ENCODE measurements at places on chromosomes 12 and 14.

- no peak for DNase-seq
These were observed 7.7 kb downstream of the SSH1 start for GRCh38 chr12:108849660-108850059.

GRCh38 chr12:66065641-66066136, 64.9 kb downstream of the LLPH start:
- no peak for DNase-seq

DNA sequence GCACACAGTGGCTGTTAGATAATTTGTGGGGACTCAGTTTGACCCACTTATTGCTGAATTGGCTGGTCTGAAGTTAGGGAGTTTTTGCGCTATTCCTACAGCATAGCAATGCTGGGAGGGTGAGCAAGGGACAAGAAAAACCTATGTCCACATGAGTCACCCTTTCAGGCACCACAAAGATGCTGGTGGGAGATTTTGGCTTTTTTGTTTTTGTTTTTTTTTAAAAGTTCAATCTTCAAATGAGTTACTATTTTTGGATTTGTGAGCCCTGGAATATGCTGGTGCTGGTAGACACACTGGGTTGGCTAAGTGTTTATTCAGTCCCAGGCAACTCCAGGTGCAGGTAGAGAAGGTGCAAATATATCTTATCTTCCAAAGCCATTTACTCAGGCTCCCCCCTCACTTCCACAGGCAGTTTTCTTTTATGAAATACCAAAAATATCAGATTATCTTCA, 143.4 kb downstream of the BTG1 start:
- DNase-seq = no peak

GRCh38 chr14:94129758-94130414, 482 bp upstream of the IFI27L2 start:
- peak; percentile 47 for DNase-seq

DNA sequence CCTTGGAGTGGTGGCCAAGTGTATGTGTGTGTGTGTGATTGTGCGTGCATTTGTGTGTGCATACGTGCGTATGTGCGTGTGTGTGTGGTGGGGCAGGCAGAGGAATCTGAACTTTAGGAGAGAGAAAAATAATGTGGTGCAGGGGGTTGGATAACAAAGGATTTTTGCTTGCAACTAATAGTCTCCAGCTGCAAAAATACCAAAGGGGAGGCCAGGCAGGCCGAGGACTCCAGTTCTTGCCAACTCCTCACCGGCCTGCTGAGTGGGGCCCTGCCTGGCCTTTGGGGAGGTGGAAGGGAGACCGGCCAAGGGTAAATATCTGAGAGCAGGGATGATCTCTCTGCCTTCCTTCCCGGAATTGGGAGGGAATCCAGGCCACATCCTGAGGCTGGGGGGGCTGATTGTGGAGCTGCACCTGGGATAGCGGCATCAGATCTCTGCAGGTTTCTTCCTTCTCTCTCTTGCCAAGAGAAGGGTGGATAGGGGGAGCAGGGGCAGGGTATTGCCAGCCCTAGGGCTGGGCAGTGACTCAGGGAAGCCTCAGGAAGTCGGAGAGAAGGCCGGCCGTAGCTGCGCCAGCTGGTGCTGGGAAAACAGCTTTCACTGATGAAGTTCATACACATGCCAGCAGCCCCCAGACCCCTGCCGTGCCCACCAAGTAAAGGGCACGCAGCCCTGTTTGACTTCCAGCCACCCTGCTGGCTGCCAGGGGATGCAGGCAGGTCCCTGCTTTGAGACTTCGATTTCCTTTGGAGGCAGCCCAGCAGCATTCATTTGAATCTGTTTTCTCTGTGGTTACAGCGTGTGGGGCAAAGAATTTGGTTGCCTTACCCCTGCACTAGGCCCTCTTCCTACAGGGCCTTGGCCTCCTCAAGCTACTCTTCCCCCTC, 4.6 kb upstream of the LRP1-AS start:
- no peak for DNase-seq

GRCh38 chr14:87667659-87668058, 325.3 kb downstream of the GALC start:
- DNase-seq = no peak

- no peak for DNase-seq
These were observed 14.1 kb upstream of the EVL start for GRCh38 chr14:100051103-100051502.

DNA sequence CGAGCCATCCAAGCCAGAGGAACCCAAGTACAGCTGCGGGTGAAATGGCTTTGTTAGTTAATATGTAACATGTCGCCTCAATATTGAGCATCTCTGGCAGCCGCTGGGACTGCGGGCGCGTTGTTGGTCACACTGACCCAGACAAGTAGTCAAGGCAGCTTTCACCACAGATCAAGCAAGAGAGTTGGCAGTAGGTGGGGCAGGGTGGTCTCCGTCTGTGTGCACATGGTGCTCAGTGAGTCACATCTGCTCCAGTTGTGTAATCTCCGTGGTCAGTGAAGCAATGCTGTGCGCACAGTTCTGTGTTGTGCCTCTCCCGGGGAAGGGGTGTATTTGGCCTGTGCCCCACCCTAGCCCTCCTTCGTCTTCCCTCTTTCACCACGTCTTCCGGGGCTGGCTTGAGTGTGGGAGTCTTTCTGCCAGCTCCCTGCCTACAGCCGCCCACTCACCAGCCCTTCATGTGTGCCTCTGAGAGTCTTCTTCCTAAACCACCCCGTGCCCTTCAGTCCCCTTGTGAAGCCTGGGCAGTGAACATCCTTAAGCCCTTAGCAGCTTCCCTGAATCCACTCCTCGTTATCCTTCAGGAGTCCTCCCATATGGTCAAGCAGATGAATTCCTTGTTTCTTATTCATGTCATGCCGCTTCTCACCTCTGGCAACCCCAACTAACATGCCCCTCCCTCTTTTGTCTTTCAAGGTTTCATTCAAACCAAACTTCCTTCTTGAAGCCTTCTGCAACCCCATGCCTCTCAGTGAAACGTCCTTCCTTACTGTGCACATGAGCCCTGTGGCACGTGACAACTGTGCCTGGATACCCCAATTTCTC, 242.1 kb downstream of the CACNA1C start:
- peak; percentile 31 for DNase-seq

DNA sequence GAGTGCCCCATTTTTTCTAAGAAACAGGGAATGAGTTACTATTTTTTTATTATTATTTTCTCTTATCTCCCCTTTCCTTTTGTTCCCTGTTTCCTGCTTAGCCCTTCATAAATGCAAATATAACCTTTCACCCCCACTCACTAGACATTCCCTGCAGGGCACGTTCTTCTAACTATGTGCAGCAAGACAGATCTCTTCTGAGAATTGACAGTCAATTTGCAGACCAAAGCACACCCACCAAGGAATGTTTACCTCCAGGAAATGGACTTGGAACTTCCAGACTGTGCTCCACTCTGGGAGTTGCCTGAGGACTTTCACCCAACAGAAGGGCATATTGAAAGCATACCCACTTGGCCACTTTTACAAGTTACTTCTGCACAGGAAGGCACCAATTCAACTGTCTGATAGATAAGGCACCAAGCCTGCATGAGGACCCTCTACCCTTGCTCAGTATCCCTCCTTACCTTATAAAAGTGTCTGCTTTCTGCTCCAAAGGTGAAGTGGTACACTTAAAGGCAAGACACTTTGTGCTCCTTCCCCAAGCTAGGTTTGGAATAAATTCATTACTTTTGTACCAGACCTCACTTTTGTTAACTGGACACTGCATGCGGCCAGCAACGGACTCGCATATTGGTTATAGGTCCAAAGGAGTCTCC, 6.5 kb downstream of the TAS2R19 start:
- DNase-seq = no peak

DNA sequence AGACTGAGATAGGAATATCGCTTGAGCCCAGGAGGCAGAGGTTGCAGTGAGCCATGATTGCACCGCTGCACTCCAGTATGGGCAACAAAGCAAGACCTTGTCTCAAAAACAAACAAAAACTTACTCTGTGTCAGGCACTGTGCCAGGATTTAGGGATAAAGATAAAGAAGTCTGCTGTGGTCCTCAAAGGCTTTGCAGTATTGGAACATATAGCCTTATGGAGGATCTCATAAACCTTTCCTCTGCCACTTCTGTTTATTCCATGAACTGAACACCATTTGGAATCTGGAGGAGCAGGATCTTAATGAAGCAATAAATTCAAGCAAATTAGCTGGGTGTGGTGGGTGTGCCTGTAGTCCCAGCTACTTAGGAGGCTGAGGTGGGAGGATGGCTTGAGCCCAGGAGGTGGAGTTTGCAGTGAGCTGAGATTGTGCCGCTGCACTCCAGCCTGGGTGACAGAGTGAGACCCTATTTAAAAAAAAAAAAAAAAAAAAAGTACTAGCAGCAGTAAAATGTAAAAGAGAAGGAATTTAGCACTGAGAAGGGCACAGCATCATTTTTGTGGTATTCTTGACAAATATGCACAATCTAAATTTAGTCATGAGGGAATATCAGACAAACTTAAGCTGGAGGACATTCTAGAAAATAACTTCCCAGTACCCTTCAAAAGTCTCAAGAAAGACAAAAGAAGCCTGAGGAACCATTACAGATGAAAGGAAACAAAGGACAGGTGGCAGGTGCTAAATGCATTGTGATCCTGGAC, 27.1 kb downstream of the BMAL2 start:
- no peak for DNase-seq

DNA sequence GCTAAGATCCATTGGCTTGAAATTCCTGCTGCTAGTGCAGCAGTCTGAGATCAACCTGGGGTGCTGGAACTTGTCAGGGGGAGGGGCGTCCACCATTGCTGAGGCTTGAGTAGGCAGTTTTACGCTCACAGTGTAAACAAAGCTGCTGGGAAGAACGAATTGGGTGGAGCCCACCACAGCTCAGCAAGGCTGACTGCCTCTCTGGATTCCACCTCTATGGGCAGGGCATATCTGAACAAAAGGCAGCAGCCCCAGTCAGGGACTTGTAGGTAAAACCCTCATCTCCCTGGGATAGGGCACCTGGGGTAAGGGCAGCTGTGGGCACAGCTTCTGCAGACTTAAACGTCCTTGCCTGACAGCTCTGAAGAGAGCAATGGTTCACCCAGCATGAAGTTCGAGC, 191.7 kb downstream of the ALG10B start:
- DNase-seq = no peak

- peak; percentile 68 for DNase-seq
These were observed 237.6 kb downstream of the SLC41A2 start for GRCh38 chr12:104720339-104721038.

DNA sequence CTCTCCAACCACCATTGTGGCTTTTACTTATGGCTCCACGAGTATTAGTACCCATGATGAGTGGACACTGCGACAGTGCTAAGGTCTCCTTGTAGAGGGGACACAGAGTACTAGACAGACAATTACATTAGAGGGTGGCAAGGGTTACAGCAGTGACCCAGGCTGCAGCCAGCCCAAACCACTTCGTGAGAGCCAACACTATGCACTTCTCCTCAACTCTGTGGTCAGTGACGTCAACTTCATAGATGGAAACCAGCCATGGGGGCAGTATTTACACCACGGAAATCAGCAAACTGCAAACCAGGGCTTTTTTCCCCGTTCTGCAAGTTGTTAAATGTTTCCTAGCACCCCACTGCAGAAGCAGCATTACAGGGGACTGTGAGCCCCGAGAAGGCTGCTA, 61.6 kb upstream of the ZFP36L1 start:
- DNase-seq = no peak

GRCh38 chr14:60323199-60323896, 74.3 kb downstream of the PPM1A start:
- no peak for DNase-seq

GRCh38 chr14:106556665-106557289, 1030.4 kb downstream of the TMEM121 start:
- DNase-seq = peak; percentile 94

DNA sequence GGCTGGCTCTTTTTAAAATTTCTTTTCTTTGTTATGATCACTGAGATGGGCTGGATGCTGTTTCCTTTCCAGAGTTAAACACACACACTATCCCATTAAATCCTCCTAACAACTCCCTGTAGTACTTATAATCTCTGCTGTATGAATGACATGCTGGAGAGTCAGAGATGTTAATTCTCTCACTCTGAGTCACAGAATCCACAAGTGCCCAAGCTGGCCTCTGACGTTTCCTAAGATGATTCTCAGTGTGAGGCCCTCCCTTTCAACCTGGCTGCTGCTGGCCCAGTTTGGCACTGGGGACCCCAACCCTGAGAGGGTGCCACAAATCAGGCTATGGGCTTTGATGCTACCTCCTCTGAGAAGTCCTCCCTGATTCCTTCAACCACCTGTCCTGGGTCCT, 5.4 kb downstream of the NOS1 start:
- DNase-seq = no peak

DNA sequence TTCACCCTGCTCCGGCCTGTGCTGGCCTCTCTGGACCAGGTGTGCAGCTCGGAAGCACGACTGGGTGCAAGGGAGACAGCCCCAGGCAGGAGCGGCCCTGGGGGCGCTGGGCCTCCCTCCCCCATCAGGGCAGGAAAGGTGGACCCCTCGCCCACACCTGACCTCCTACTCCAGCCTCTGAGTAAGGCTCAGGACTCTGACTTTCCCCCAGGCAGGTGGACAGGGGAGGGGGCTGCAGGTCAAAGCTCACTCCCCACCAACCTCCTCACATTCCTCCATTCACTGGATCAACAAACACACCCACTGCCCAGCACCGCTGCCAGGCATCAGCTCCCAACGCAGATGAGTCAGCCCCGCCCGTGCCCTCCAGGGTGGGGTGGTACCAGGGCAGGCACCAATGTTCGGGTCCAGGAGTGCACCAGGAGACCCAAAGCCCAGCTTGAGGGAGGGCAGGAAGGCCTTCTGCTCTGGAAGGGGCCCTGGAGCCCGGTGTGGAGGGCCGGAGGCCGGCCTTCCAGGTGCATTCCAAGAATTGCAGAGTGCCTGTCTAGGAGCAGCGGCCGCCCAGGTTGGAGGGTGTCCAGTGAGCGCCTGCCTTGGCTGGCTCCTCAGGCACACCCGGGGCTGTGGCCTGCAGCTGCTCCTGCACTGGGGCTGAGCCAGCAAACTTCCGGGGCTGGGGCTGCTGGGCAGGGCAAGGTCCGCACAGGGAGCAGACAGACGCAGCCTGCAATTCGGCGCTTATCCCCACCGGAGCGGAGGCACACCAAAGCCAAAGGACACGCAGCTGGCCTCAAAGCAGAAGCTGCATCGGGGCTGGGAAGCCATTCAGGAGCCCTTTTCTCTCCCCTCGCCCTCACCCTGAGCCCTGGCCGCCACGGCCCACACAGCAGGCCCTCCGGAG, 1.6 kb upstream of the INF2 start:
- no peak for DNase-seq

GRCh38 chr14:78164226-78164853, 5.8 kb upstream of the NRXN3 start:
- peak; percentile 38 for DNase-seq

- peak; percentile 11 for DNase-seq
These were observed 18.3 kb upstream of the EIF2B2 start for GRCh38 chr14:74984236-74985027.

Data from stimulated activated CD8-positive, alpha-beta memory T cell treated with anti-CD3 and anti-CD28 coated beads, Interleukin-4, amount 100 ng/mL, for 48 hours (primary cell).